Gastroesophageal sphincter (tissue), 4 donors: ENCODE measurements at places on chromosomes 5 and 9.

DNA sequence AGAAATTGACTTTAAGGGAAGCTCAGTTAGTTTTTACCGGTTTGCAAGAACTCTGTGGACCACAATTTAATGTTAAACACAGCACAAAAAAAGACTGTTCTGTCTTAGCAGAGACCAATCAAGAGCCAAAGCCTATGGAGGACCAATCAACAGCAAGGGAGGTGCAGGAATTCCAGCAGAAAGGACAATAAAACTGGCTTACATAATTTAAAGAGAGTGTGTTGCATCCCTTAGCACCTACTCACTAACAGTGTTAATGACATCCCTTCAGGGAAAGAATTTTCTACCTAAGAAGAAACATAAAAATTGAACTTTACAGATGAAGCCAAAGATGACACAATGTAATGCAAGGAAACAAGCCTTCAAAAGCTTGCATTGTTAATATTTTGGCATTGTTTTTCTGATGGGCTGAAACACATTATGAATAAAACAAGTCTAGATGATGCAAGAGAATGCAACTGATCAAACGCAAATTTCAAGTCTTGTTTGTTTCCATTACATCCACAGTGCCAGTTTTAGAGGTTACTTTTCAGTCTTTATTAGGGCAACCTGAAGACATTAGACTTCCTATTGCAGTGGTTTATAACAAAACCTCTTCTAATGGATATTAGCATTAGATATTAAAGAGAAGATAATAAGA is 111.3 kb upstream of the FST start:
- no peak for ATAC-seq

GRCh38 chr5:110269478-110270142 is 456.9 kb downstream of the TMEM232 start:
- no peak for ATAC-seq

DNA sequence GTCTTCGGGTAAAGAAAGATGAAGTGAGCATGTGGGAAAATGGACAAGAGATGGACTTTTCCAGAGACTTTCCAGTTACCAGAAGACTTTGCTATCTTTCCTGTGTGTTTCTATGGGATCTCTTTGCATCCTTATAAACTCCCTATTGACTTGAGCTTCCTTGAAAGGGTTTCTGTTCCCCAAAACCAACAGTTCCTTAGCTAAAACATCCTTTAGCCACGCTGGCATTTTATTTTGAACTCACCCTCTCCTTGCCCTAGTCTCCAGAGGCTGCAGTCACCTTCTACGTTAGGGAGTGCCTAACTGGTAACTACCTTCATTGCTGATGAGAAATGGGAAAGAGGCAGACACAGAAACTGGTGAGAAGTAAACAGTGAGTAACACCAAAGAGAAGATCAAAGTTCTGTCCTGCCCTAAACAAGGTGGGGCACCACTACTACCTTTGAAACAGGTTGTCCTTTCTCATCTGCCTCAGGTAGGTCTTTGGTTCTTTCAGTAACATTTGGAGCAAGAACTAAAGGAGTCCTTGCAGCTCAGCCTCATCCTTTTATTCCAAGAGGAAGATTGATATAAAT is 402.9 kb downstream of the ENC1 start:
- no peak for ATAC-seq

DNA sequence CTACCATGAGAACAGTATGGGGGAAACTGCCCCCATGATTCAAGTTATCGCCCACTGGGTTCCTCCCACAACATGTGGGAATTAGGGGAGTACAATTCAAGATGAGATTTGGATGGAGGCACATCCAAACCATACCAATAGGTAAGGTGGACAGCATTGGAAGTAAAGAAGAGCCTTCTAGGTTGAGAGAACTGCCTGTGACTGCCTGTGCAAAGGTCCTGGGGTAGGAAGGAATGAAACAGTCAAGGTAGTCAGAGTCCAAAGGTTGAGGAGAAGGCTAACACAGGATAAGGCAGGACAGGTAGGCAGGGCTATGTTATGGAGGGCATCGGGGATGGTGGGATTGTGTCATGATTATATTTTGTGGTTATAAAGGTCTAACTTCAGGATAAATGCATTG is 6.1 kb downstream of the GDA start:
- no peak for ATAC-seq

DNA sequence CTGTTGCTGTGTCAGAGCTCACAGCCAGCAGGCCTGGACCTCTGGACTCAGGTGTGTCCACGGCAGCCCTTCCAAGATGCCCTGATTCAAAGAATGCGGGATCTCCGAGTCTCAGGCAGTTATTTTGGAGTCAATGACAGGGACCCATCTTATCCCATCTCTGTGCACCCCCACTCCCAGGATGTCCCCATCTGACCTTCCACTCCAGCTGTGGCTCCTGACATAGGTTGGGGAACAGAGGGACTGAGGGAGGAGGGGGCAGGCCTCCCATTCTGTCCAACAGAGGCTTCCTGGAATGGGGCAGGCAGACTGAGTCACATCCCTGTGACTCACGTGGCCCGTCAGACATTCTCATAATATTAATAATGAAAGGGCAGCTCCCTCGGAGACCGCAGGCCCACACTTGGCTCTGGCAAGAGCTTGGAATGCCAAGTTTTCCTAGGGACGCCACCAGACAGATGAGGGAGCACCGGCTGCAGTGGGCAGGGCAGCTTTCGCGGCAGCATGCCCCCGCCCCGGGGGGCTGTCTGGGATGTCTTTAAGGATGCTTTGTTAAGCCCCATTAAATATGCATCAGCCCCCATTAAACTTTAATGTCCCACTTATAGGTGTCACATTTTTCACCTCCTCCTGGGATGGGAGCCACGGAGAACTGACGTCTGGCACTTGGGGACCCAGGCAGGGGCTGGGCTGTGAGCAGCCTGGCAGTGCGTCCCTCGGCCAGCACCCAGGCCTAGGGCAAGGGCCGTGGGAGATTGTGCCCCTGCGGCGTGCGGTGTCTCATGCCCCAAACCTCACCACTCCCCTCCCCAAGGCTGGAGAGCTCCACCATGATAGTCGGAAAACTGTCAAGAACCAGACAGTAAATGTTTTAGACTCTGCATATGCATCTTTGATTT is 23.6 kb upstream of the FIBCD1 start:
- ATAC-seq: peak; percentile 65

DNA sequence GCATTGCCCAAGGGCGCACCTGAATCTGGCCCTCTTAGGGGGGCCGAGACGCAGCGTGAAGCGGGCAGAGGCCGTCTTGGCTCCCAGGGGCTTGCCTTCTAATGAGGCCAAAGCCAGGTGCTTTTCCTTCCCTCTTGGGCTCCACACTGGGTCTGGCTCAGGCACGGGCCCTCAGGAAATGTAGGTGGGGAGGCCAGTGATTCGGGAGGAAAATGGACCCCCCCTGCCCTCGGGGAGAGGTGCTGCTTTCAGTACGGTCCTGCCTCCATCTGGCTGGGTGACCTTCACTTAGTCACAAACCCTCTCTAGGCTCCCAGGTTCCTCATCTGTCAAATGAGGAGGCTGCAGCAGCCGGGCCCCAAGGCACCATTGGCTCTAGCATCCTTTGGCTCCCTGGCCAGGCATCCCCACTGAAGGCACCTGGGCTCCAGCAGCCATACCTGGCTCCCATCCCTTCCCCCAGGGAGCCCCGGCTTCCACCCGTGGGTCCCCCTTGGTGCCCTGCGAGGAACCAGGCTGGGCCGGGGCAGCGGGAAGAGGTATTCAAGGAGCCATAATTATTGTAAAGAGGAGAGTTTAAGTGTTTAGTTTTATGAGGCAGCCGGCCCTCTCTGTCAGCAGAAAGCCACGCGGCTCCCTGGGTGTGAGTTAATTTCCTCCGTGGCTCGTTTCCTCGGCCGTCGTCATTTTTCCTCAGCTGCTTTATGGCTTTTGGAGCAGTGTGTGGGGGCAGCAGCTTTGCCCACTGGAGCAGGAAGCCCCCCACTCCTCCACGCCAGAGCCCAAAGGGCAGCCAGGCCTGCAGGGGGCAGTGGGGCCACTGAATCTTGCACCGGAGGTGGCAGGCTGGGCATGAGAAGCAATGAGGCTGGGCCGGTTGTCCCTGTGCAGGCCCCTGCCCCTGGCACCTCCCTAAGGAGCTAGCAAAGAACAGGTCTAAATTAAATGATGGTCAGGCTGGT is 24.9 kb upstream of the UNC5A start:
- ATAC-seq: no peak

- peak; percentile 36 for ATAC-seq
Observed at GRCh38 chr5:56298336-56299090, 65.4 kb upstream of the ANKRD55 start.
